Right renal pelvis (tissue), 4 donors: ENCODE measurements at places on chromosomes 1 and 21.

DNA sequence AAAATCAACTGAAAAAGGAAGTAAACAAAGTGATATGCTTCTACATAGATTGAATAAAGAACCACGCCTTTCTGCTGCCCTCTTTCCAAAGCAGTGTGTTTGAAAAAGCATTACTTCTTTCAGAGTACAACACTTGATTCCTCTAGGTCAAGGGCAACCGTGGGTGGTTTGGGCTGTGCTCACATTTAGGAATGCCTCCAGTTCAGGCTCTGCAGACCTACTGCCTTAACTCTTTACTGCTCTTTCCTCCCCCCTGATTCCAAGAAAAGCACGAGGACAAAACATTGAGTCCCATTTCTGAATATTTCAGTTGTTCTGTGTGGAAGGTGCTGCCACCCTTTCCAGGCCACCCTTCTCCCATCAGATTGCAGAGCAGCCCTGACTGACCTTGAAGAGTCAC lies 45.2 kb downstream of the ADAMTS1 start:
- DNase-seq = no peak

DNA sequence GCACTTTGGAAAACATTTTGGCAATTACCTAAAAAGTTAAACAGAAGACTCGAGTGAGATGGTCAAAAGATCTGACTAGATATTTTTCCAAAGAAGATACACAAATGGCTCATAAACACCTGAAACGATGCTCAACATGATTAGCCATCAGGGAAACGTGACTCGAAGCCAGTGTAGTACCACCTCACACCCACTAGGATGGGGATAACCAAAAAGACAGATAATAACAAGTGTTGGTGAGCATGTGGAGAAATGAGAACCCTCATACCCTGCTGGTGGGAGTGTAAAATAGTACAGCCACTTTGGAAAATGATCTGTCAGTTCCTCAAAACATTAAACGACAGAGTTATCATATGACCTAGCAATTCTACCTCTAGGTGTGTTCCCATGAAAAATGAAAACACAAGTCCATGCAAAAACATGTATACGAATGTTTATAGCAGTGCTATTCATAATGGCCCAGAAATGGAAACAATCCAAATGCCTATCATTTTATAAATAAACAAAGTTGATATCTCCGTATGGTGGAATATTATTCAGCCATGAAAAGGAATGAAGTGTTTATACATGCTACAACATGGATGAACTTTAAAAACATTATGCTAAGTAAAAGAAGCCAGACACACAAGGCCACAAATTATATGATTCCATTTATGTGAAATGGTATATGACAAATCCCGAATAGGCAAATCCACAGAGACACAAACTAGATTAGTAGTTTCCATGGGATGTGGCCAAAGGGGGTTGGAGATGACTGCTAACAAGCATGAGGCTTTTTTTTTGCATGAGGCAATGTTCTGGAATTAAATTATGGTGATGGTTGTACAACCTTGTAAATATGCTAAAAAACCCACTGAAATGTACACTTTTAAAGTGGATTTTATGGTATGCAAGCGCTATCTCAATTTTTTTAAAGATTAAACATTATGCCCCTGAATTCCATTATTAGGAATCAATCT lies 625.3 kb downstream of the KIF26B start:
- no peak for DNase-seq

GRCh38 chr1:57232500-57232899 lies 191.4 kb downstream of the DAB1 start:
- DNase-seq = no peak

DNA sequence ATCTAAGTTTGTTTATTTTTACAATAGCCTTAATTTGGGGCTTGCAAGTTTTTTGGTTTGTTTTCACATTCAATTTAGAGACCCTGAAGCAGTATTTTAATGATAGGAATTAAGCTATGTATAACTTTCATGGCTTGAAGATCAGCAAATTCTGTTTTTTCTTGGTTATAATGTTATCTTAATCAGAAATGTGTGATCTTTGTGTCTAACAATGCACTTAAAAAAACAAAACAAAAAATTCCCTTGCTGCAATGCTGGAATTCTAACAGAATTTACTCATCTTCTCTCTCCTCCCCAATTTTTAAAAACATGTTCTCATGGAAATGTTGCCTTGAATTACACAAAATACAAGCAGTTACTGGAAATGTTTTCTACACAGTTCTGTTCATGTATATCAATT lies 113.1 kb downstream of the OLFML2B start:
- no peak for DNase-seq

DNA sequence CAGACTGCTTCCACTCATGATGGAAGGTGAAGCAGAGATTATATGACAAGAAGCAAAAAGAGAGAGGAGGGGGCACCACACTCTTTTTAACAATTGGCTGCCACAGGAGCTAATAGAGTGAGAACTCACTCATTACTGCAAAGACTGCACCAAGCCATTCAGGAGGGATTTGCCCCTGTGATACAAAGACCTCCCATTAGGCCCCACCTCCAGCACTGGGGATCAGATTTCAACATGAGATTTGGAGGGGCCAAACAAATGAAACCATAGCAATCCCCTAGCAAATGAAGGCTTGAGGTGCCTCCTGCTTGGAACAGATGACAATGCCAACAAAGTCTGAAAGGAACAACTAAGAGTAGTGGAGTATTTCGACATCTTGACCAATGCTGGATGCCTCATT lies 122.5 kb upstream of the COA6 start:
- no peak for DNase-seq

GRCh38 chr1:29749024-29749945 lies 513.0 kb downstream of the PTPRU start:
- no peak for DNase-seq

DNA sequence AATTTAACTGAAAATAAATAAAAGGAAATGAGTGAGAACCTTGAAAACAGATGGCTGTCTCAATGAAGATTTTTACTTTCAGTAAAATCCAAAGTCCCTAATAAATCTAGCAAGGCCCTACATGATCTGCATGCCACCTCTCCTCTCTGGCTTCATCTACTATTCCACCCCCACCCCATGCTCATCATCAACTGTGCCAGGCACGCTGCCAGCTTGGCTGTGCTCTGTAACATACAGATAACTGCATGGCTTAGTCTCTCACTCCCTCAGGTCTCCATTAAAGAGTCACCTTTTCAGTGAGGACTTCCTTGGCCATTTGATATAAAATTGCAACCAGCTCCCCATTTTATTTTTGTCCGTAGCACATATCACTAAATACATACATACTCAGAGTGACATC lies 26.7 kb downstream of the RGSL1 start:
- no peak for DNase-seq

- no peak for DNase-seq
Measured at GRCh38 chr1:208024406-208024805, 113.5 kb upstream of the CD34 start.

- DNase-seq = no peak
Measured at GRCh38 chr1:115134231-115134630, 44.9 kb upstream of the TSPAN2 start.

DNA sequence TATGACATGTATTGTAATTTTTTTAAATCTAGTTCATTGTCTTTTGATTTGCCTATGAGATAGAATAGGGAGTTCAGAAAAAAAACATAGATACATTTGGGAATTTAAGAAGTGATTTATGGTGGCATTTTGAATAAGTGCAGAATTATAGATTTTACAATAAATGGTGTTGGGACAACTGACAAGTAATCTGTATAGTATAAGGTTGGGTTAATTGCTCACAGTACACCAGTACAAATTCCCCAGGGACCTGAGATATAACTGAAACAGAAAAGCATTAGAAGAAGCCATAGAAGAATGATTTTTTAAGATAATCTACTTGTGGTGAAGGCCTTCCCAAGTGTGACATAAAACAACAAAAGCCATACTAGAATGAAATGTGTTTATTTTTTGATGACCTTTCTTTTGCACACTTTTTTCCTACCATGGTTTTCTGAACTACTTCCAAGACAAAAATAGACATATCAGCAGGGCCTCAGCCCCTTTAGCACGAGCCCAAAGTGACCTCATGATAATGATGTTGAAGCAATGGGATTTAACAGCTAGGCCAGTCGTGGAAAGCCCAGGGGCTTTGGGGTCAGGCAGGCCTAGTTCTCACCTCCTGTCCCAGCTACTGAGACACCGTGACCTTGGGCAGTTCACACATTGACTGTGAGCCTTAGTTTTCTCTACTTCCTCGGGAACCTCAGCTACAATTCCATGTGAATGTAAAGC lies 87.4 kb downstream of the GREM2 start:
- no peak for DNase-seq

GRCh38 chr1:226684026-226684425 lies 55.1 kb downstream of the ITPKB start:
- no peak for DNase-seq

DNA sequence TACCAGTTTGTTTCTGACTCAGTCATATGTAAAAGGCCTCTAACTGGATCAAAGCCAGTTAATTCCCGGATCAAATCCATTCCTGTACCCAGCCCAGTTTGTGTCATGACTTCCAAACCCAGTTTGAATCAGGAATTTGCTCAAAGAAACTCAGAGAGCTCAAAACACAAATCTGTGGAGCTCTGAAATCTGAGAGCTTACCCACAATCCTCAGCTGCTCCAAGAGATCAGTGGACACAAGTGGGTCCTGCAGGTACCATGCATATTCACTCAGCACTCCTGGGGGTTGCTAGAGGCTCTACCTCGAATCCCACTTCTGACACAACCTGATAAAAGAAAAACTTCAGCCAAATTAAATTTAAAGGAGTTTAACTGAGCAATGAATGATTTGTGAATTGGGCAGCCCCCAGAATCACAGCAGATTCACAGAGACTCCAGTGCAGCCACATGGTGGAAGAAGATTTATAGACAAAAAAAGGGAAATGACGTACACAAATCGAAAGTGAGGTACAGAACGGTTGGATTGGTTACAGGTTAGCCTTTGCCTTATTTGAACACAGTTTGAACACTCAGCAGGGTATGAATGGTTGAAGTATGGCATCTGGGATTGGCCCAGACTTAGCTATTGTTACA lies 11.9 kb upstream of the MRPL55 start:
- DNase-seq = no peak

- no peak for DNase-seq
Measured at GRCh38 chr1:29029667-29030066, 94.0 kb downstream of the TMEM200B start.
